NCI-H2171 treated with DMSO at 0.1 percent for 48 hours (cell line): ENCODE measurements at places on chromosomes 7 and 10.
A peak's percentile ranks its signal among the peaks of the same experiment; 100 is the strongest.

DNA sequence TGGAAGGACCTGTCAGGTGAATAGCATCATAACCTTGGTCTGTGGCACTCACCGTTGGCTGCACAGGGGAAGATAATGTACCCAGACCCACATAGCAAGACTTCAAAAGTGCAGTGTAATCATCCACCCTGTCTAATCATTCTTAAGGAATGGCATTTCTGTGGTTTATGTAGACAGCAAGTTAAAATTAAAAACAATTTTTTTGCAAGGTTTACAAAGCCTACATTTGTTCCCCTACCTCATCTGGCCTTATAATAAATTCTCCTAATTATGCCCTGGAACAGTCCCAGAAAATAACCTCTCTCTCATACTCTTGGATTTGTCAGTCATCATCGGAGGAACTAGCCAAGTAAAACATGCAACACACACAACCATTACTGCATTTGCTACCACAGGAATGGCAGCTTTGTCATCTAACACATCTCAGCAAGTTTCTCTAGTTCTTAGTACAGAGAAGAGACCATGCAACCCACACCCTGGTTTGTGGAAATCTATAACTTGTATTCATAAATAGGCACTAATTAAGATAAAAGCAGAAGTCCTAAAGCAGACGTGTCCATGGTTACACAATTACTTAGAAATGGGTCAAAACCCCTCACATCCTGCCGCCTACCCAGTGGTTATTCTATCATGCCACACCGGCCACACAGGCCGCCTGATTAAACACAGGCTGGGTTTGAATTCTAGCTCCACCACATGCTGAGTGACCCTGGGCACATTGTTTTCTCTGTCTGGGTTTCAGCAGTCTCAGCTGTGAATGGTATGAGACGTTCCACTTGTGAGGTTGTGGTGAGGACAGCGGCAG is 19.1 kb downstream of the ABLIM1 start:
- no peak for DNase-seq

DNA sequence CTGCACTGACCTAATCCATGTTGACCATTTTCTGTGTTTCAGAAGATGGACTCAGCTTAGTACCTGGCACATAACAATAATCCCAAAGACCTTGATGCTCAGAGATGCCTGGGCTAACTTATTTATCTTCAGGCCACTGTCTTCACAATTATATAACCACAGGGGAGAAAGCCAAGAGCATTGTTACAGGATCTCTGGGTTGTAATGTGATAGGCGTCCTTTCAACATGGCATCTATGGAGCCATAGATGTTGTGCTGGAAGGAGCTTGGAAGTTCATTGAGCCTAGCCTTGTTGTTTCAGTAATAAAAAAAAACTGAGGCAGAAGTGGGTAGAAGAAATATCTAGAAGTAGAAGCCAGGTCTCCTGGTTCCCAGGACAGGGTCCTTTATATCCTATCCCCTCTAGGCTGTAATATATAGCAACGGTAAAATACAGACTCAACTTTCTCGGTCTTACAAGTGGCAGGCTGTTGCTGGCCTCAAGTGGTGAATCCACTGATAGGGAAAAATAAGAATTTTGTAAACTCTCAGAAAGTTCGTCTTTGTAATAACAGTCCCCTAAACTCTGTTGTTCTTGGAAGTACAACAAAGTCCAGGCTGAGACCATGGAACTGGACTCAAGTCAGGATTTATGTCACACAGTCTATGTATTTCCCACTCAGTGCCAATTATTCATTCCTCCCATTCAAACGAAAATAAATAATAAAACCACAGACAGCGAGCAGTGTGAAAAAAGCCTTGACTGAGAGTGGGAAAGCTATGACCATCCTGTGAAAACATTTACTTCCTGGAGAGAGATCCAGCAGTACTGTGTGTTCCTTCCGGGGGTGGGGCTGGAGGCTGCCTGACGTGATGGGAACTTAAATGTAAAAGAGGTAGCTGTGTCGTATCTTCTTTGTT is 277.6 kb downstream of the REEP3 start:
- DNase-seq, result peak; percentile 0

DNA sequence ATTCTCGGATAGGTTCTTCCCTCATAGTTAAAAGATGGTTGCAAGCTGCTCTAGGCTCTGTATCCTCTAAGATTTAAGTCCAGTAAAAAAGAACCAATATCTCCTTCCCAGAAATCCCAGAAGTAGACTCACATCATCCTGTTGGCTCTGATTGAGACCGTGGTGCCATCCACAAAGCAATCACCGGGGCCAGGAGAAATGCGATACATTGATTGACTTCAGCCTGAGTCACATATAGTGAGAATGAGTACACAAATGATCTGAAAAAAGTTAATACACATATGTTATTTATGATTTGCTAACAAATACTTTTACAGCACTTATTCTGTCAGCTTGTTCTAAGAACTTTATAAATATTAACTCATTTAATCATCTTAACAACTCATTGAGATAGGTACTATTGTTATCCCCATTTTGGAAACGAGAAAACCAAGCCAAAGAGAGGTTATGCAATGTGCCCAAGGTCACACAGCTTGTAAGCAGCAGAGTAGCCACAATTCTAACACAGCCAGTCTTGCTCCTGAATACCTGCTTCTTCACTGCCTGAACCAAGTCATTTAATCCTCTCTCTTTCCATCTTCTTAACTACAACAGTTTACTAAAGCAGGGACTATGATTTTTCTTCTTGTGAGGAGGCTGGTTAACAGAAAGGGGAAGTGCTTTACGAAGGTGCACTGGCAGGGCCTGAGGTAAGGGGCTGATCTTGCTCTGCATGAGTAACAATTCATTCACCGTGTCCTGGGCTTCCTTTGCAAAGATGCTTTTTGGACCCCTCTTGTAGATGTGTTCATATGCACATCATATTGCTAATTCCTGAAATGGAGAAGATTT is 177.0 kb downstream of the REEP3 start:
- no peak for DNase-seq

GRCh38 chr7:81114633-81115032 is 195.8 kb upstream of the SEMA3C start:
- no peak for DNase-seq

GRCh38 chr7:116977172-116977571 is 23.9 kb downstream of the ST7 start:
- no peak for DNase-seq

DNA sequence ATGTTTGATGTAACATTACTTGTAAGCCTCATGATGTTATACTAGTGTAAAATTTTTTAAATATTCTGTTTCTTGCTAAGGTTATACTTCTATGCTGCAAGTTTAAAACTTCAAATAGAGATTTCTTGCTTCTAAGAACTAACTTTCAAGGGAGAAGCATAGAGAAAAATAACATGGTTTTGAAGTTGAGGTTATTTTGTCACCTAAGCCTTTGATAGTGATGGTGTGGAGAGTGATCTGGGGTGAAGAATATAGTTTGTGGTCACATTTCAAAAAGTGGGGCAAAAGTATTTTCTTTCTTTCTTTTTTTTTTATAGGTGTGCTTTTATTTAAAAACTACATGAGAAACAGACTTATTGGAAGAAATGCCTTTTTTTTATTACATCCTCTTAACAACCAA is 162.4 kb downstream of the GATA3 start:
- DNase-seq, result no peak

GRCh38 chr7:116801092-116801710 is 61.2 kb upstream of the CAPZA2 start:
- no peak for DNase-seq

GRCh38 chr7:67022511-67022910 is 25.9 kb downstream of the TYW1 start:
- DNase-seq, result no peak

DNA sequence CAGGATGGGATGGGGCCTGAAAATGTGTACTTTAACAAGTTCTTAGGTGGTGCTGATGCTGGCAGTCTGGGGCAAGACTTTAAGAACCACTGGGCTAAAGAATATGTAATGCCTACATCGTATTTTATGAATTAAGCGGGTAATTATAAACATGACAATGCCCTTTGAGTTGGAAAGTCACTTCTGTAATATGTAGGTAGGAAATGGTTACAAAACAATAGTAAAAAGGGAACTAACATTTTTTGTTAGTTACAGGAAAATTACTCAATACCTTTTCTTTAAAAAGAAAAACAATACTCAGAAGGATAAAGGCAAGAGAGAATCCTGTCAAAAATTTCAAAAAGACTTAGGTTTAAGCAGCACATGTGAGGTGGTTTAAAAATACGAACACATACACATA is 48.3 kb upstream of the STEAP4 start:
- DNase-seq, result no peak

DNA sequence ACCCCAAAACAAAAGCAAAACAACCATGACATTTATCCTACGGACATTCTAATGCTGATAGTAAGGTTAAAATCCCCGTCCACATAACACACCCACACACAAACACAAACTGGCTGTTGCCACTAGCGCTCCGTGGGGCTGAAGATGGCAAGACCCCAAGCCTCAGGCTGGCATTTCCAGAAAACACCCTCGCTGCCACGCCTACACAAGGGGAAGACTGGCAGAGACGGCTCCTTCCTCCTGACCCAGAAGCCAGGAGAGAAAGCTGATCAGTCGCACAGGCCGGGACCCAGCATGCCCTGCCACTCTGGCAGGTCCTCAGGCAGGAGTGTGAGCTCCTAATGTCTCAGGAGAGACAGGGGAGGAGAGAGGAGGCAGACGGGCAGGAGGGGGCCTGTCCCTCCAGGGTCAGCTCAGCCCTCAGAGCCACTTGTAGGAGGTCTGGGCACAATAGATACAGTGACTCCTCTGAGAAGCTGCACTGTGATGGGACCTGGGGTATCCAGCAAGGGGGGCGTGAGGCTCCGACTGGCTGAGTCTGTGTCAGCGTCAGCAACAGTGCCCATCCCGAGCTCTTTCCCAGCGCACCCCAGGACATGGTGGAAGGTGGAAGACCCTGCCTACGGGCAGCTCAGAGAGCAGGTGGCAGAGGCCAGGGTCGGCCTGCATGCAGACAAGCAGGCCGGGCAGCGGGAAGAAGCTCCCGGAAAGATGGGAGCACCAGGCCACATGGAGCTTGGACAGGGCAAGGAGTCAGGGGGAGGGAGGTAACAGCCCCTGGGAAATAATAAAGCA is 326.9 kb downstream of the PTPRN2 start:
- DNase-seq, result no peak

- no peak for DNase-seq
Measured at GRCh38 chr10:60497364-60497763, 107.7 kb upstream of the ANK3 start.

- DNase-seq, result no peak
Measured at GRCh38 chr10:47458466-47459154, 25.3 kb downstream of the ANXA8 start.

GRCh38 chr10:22999942-23000341 is 72.1 kb downstream of the ARMC3 start:
- no peak for DNase-seq

DNA sequence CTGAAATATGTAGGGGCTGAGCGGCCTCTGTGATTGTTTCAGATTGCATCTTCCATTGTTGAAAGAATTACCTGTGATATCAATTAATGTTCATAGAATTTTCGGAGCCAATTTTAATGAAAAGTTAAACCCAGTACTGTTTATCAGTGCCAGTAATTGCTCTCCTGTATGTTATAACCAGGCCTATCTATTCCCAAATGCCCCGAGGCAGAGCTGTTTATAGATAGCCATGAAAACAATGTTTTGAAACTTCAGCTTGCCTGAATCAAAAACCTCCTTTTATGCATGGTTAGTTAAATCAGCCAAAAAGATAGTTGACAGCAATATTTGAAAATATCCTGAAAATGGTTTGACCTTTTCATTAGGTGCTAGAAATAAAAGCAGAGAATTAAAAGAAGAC is 50.1 kb upstream of the HDAC9 start:
- DNase-seq, result no peak

GRCh38 chr7:29853789-29854188 is 47.5 kb downstream of the WIPF3 start:
- peak; percentile 41 for DNase-seq

GRCh38 chr7:140670343-140670935 is 2.3 kb upstream of the ADCK2 start:
- no peak for DNase-seq

GRCh38 chr7:42611289-42611928 is 300.5 kb downstream of the C7orf25 start:
- DNase-seq, result no peak

- DNase-seq, result no peak
Measured at GRCh38 chr10:126730856-126731609, 60.5 kb upstream of the C10orf90 start.

GRCh38 chr7:44172352-44172751 is 16.9 kb downstream of the GCK start:
- DNase-seq, result no peak

GRCh38 chr7:106486331-106486730 is 174.6 kb downstream of the CCDC71L start:
- DNase-seq, result no peak

GRCh38 chr10:62696798-62697197 is 107.7 kb upstream of the ADO start:
- DNase-seq, result no peak

DNA sequence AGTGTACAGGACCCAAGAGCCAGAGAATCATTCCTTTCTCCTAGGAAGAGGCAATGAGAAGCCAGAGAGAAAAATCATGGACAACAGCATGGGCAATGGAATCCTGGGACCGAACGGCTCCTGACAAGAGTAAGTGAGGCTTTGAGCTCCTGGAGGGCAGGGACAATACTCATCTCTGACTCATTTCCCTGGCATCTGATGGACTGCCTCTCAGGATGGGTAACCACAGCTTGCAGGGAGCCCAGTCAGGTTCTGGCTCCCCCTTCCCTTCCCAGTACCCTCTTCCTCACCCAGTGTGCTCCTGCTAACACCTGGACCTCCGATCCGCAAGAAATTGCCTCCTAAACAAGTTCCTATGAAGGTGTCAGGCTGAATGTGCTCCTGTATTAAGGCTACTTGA is 51.2 kb upstream of the SORCS3 start:
- no peak for DNase-seq

DNA sequence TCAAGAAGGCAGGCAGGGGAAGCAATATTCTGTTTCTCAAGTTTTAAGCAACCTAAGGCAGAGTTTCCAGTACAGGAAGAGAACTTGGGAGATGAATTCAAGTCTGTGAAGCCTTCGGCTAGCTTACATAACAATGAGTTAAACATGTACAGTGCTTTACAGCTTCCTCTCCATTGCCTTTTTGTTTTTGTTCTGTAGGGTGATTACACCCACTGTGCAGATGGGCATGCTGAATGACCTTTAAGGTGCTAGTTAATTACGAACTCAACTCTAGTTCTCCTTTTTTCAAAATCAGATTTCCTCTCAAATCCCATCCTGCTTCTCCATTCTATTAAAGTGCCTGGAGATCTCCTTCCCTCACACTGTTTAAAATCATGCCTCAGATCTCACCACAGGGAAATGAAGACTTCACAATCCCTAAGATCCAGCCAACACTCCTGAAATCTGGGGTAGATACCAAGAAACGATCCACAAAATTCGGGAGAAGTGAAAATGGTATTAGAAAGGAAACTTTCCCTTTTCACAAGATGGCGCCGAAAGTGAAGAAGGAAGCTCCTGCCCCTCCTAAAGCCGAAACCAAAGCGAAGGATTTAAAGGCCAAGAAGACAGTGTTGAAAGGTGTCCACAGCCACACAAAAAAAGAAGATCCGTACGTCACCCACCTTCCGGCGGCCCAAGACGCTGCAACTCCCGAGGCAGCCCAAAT is 16.8 kb upstream of the MSMB start:
- no peak for DNase-seq

GRCh38 chr7:2478399-2478785 is 2.2 kb upstream of the GRIFIN start:
- no peak for DNase-seq
